ENCODE measurements at places on chromosomes 2 and 18.

- no peak for DNase-seq
Observed at GRCh38 chr18:55592572-55592971, 4.6 kb upstream of the TCF4 start.

- DNase-seq, result no peak
Observed at GRCh38 chr2:166361351-166362153, 14.2 kb downstream of the SCN9A start.

GRCh38 chr18:57122936-57123510 is 23.9 kb upstream of the BOD1L2 start:
- no peak for DNase-seq

GRCh38 chr2:136051725-136052048 is 66.3 kb upstream of the DARS1 start:
- DNase-seq, result no peak

- DNase-seq, result no peak
Observed at GRCh38 chr2:10981941-10982431, 70.3 kb downstream of the KCNF1 start.

- no peak for DNase-seq
Observed at GRCh38 chr2:181164699-181165098, 184.3 kb downstream of the UBE2E3 start.

GRCh38 chr18:8831531-8831930 is 126.2 kb downstream of the MTCL1 start:
- DNase-seq, result no peak

- DNase-seq, result no peak
Observed at GRCh38 chr2:28226558-28226957, 166.1 kb upstream of the FOSL2 start.

GRCh38 chr2:189276277-189276676 is 96.7 kb upstream of the COL5A2 start:
- DNase-seq, result no peak

- DNase-seq, result no peak
Observed at GRCh38 chr2:122960759-122961641, 1064.1 kb upstream of the CNTNAP5 start.

GRCh38 chr2:173414823-173415322 is 60.2 kb downstream of the CDCA7 start:
- DNase-seq, result no peak

DNA sequence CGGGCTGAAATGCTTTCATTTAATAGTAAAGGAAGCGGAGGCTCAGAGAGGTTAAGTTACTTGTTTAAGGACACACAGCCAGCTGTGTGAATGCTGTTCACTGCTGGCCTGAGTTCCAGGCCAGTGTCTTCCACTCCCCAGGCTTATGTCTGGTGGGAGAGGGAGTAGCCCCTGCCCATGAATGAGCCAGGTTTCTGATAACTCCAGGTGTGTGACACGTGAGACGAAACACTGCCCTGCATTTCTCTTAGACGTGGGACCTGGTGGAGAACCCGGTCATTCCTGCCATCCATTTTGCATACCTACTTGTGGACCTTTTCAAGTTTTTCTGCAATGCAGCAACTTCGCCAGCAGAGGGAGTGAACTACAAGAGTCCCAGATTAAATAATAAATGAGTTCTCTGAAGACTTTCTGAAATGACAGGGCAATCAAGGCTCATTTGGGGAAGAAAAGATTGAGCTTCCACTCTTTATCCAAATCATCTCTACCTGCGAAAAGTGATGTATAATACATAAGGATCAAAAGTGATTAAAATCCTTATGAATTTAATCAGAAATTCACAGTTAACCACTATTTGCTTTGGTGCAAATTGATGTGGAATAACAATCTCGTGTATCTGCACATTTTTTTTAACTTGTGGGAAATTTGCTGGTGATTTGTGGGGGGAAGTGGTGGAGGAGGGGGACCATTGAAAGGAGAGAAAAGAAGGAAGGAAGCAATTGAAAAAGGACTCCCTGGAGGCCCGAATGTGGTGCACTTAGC is 79.4 kb upstream of the ASB18 start:
- peak; percentile 60 for DNase-seq

DNA sequence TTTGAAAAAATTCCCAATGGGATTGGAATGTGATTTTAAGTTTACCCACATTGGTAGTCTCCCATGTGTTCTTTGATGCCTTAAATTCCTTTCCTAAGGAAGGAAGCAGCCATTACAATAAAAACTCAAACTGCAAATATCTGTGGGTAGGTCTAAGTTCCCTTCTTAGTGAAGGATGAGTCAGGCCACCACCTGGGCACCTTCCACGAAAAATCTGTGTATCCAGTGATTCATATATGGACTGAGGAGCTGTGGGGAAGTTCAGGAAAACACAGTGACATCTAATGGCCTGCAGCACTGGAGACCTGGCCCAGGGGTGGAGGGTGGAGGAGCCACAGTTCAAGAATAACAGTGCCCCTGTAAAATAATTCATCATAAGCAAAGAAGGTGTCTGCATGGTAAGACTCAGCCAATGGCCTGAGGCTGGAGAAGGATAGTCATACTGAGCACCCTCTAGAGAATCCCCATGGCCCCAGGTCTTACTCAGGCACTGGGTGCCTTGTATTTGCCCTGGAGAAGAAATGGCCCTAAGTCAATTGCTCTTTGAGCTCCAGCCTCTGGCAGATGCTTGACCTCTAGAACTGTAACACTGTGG is 248.6 kb downstream of the SP3 start:
- DNase-seq, result no peak

DNA sequence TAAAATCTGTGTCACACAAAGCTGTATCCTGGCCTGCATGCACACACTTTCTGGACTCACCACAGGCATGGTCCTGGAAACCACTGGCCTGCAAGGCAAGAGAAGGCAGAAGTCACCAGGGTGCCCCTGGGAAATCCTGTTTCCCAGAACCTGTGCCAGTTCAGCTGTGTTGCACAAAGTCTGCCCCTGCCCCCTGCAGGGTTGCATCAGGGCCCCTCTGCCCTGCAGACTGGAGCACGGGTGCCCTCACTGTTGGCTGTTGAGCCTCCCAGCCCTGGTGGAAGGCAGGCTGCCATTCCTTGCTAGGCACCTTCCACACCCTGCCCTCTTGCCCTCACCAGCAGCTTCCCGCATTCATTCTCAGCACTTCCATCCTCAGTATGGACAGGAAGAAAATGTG is 18.0 kb upstream of the TUBB6 start:
- DNase-seq, result no peak

DNA sequence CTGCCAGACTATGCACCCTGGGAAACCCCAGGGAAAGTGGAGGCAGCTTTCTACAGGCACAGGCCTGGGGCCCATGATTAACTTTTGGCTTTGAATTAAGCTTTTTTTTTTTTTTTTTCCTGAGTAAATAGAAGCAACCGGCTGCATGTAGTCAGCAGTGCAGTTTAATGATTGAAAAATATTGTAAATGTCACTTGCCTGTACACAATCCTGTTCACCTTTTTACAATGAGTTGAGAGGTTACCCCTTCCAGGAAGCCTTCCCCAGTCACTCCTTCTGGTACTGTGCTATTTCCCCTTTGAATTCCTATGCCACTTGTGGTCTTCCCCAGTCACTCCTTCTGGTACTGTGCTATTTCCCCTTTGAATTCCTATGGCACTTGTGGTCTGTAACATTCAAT is 475.6 kb downstream of the TDRD15 start:
- DNase-seq, result no peak

- no peak for DNase-seq
Observed at GRCh38 chr2:48347712-48348111, 182.2 kb upstream of the STON1 start.

GRCh38 chr2:10868465-10869314 is 43.0 kb upstream of the KCNF1 start:
- DNase-seq, result no peak

DNA sequence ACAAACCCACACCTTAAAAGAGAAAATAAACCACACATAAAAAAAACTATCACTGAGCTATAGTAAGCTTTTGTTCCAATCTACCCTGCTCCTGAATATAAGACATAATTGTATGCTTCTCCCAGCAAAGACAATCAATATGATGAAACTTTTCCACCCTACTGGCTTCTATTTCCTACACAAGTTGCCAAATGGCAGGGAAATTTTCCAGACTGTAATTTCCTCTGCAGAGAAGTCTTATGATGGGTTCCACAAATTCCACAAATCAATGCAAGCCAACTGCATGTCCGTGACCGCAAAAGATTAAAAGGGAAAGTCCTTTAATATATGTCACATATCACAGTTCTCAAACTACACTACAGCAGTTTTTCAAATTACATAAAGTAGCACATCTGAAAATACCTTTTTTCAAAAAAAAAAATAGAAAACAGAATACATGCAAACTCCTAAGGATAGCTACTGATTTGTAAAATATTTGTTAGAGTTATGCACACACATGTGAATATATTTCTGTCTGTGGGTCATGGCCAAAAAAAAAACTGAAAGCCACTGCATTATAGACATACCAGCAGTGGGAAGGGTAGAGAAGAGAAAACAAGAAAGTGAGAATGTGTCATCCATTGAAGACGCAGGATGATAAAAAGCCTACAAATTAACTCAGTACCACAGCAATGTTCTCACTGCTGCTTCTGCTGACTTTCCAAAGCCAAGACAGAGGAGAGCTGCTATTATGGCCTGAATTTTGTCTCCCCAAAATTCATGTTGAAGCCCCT is 61.4 kb downstream of the RPL31 start:
- no peak for DNase-seq

GRCh38 chr2:15722980-15723379 is 131.3 kb downstream of the DDX1 start:
- DNase-seq, result no peak

- no peak for DNase-seq
Observed at GRCh38 chr2:235756491-235756890, 262.6 kb downstream of the AGAP1 start.

All from stimulated activated CD4-positive, alpha-beta T cell treated with anti-CD3 and anti-CD28 coated beads, Interleukin-15, amount 100 ng/mL, for 24 hours (primary cell).